Neural crest cell (in vitro differentiated cells): ENCODE measurements at places on chromosomes 4 and X.

- DNase-seq, result no peak
Measured at GRCh38 chr4:138800421-138800820, 215.2 kb upstream of the NOCT start.

GRCh38 chr4:168854350-168854921 is 155.6 kb downstream of the CBR4 start:
- no peak for DNase-seq

- peak; percentile 67 for DNase-seq
Measured at GRCh38 chrX:47366041-47366722, 4.2 kb upstream of the ZNF157 start.

DNA sequence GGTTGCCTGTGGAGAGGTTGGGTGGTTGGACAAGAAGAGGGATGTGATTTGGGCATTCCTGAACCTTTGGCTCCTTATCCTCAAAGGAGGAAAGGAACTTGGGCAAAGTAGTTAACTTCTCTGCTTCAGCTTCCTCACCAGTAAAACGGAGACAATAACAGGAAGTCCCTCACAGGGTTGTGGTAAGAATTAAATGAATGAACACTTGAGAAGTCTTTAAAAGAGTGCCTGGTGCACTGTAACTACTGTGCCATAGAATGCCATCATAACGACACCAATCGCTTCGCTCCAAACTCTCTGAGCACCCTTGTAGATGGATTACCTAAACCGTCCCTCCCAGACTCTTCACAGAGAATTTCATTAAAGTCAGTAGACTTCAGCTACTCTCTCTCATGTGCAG is 10.5 kb downstream of the ZCCHC18 start:
- DNase-seq, result no peak

DNA sequence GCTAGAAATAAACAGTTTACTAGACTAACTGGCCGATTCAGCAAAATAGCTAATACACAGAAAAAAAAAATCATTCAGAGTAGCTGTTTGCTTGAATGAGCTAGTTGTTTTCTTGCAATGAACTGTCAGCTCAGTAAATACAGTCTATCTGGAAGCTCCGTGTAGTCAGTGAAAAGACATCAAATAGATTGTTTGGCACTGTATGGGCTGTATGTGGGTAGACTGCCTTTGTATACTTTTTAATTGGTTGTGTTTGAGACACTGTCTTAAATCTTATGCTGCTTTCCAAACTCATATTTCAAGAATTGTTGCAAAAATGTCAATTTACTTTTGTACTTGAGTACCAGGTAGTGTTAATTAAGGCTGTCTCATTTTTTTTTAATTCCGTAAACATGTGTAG is 61.6 kb upstream of the GPR174 start:
- no peak for DNase-seq

DNA sequence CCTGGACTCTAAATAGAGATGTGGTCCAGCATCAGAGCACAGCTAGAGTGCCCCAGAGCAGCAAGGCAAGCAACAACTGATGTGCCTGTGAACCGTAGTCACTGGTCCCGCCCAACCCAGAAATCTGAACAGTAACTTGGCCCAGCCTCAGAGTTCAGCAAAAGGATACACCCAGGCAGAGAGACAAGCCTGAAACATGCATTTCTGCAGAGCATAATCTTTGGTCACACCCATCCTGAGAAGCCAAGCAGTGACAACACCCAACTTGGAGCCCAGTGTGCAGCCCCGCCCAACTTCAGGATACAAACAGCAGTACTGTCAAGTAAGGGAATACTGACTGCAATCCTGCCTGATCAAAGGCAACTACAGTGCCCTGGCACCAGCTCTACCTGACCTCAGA is 78.9 kb downstream of the CCDC160 start:
- no peak for DNase-seq

- no peak for DNase-seq
Measured at GRCh38 chr4:29972121-29972520, 748.0 kb upstream of the PCDH7 start.
